PC-9 (cell line): ENCODE measurements at places on chromosomes 1 and 21.

DNA sequence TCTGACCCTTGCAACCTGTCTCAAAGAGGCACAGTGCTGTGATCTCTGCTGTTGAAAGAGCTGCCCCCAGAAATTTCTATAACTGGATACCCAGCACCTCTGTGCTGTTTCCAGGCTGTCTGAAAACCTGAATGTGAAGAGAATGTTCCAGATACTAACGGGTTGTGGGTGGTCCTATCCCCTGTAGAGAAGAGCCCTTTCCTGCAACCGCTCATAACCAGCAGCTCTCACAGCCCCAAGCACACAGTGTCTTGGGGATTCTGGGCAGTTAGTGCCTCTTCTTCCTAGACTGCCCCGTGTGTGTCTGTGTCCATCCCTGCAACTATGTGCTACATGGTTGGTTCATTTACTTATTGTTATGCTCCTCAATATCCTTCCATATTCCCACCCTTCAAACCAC lies 104.5 kb downstream of the SUSD4 start:
- no peak for DNase-seq

- no peak for DNase-seq
These were observed 2.5 kb downstream of the DISC1 start for GRCh38 chr1:231629132-231629531.

- DNase-seq: no peak
These were observed 131.9 kb downstream of the VAV3 start for GRCh38 chr1:107833061-107833460.

DNA sequence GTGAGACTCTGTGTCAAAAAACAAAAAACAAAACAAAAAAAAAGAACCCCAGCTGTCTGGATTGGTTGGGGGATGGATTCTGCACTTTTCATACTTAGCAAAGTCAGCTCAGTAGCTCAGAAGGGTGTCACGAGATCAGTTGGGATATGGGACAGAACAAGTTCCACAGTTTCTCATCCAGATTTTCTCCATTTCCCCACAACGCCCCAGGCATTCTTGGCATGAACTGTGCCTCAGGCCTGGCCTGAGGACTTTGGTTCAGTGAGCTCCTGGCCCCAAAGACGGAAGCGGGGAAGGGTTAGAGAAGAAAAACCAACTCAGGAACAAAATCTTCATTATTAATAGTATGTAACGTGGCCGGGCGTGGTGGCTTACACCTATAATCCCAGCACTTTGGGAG lies 1.9 kb downstream of the AKR7A2 start:
- DNase-seq: no peak

DNA sequence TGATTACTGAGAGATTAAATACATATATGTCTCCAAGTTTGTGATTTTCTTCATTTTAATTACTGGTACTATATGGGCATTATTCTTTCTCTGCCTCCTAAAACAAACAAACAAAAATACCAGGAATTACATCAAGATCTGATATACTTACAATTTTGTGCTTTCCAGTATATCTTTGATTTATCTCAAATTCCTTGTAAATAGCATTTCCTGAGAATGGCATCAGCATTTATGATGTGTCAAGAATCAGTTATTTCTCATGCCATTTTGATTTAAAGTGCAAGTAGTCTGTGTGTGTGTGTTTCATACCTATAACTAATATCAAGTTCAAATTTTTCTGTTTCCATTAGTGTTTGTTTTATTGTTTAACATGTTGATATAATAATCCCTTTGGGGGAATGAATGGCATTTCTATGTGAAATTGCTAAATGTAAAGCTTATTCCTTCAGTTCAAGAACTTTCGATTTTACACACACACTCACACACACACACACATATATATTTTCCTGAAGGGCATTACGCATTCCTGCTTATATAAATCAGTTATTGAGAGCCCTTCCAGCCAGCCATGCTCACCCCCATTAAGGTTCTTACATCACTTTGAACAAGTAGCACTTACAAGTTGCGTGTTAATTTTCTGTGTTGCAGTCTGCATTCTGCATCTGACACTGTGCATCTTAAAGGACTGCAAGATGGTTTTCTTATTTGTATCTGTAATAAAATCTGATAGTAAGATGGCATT lies 102.7 kb downstream of the NEK7 start:
- DNase-seq: no peak

DNA sequence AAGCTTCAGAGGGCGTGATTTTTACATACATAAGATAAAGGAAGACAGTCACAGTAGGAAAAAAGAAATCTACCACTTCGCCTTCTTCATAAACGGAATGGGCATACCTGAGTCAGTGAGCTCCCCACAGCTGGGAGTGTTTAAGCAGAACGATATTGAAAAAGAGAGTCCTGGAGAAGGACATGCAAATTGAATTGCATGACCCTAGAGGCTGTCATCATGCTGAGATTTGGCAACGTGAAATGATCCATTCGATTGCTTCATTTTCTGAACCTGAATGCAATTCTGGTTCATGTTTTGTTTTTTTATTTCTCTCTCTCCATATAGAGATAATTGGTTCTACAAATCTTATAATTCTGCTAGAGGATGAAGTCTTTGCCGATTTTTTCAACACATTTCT lies 3.7 kb downstream of the RGSL1 start:
- no peak for DNase-seq

GRCh38 chr1:150514913-150515327 lies 632 bp upstream of the FALEC start:
- DNase-seq: no peak

- no peak for DNase-seq
These were observed 3.3 kb upstream of the COL8A2 start for GRCh38 chr1:36128126-36128904.

DNA sequence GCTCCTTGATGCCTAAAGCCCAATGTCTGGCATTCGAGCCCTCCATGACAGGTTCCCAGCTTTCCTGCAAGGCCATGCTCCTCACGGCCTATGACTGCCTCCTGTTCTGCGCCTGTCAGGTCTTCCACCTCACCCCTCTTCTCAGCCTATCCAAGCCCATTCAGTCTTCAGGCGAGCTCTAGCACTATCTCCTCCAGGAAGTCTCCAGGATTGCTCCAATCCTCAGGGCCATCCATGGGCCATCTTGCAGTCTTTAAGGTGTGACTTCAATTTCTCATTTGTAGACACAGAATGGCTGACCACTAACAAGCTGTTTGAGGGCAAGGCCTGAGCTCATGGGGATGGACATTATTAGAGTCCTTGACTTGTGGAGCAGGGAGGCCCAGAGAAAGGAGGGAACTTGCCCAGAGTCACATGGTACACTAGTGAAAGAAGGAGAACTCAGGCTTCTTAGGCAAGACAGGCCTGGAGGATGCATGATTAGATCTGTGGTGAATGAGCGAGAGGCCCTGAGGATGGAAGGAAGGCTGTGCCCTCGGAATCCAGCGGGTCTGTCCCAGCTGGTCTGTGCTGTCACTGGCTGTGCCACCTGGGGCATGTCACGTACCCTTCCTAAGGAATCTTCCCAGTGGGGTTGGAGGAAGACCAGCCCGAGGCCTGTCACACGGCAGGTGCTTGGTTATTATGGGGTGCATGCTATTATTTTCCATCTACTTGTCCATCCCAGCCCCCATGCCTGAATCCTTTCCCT lies 1.2 kb upstream of the ACOT11 start:
- DNase-seq: no peak

GRCh38 chr21:42403611-42404231 lies at the start of gene UBASH3A:
Gene UBASH3A (plus strand): TSS chr21:42403902. CDS start chr21:42403946, 44 bp downstream.
- DNase-seq: no peak

DNA sequence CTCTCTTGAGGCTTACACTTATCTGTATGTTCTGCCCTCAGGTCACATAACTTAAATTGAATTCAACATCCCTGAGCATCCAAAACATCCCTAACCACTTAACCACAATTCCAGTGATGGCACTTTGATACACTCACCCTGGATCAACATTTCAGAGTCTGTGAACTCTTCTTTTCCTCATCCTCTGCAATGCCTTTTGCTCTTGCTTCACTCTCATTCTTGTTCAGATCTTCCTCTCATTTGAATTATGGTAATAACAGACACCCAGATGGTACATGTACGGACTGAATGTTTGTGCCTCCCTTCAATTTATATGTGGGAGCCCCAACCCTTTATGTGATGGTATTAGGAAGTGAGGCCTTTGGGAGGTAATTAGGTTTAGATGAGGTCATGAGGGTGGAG lies 33.4 kb downstream of the PTGER3 start:
- no peak for DNase-seq

GRCh38 chr1:170700842-170701615 lies 37.1 kb downstream of the PRRX1 start:
- DNase-seq: no peak

DNA sequence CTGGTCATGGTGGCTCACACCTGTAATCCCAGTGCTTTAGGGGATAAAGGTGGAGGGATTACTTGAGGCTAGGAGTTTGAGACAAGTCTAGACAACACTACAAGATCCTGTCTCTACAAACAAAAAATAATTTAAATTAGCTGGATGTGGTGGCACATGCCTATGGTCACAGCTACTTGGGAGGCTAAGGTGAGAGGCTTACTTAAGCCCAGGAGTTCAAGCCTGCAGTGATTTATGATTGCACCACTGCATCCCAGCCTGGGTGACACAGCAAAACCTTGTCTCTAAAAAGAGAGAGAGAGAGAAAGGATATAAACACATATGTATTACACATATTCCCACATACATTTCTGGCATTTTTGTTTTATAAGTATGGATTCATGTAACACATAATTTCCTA lies 325.2 kb downstream of the DUSP10 start:
- no peak for DNase-seq

DNA sequence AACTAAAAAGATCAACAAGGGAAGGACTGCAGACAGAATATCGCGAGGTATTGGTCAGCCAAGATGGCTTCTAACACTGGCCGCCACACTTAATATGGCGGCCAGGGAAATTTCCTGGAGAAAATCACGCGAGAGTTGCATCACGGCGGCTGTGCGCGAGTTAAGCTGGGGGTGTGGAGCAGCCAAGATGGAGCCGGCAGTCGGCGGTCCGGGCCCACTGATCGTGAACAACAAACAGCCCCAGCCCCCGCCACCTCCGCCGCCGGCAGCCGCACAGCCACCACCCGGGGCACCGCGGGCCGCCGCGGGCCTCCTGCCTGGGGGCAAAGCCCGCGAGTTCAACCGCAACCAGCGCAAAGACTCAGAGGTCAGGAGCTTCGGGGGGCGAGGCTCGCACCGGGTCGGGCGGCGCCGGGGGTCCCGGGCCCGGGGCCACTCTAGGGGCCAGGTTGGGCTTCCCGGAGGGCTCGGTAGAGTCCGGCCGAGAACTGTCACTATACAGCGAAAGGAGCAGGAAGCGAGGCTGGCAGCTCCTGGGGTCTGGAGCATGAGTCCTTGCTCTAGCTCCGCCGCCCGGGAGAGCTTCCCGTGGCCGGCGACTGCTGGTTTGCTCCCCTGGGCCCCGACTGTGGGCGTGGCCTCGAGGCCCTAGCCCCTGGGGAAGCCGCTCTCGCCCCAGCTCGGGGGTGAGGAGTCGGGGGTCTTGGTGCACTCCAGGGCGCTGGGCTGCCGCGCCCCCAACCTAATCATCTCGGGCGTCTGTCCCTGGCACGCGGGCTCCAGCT lies at the start of gene STRIP1:
STRIP1 (plus strand) TSS at position 174 of the 785 bp plus-strand sequence; CDS start at position 188, 14 bp downstream.
- DNase-seq: peak; percentile 88

DNA sequence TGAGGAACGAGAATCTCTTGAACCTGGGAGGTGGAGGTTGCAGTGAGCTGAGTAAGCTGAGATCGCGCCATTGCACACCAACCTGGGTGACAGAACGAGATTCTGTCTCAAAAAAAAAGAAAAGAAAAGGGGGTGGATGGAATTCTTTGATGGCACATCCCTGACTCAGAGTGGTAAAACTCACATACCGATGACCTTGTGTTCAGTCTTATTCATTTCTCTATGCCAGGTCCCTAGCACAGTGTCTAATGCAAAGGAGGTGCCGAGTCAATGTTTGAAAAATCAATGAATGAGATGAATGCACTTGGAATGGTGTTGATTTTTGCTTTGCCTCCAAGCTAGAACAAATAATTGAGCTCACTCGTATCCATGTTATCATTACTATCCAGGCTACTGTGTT lies 18.5 kb upstream of the FAM20B start:
- no peak for DNase-seq

DNA sequence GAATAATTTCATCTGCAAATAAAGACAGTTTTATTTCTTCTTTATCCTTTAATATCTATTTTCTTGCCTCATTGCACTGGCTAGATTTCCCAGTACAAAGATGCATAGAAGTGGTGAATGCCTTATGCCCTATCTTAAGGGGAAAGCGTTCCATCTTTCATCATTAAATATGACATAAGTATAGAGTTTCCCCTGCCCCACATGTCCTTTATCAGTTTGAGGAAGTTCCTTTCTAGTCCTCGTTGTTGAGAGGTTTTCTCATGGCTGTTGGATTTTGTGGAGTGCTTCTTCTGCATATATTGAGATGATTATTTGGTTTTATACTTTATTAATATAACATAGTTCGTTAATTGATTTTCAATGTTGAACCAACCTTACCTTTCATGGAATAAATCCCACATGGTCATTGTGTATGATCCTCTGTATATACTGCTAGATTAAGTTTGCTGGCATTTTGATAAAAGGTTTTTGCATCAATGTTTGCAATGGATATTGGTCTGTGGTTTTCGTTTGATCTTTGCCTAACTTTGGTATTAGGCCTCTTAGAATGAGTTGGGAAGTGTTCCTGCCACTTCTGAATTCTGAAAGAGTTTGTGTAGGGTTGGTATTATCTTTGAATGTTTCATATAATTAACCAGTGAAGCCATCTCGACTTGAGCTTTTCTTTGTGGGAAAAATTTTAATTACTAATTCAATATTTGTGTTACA lies 15.6 kb downstream of the PRKACB start:
- no peak for DNase-seq

DNA sequence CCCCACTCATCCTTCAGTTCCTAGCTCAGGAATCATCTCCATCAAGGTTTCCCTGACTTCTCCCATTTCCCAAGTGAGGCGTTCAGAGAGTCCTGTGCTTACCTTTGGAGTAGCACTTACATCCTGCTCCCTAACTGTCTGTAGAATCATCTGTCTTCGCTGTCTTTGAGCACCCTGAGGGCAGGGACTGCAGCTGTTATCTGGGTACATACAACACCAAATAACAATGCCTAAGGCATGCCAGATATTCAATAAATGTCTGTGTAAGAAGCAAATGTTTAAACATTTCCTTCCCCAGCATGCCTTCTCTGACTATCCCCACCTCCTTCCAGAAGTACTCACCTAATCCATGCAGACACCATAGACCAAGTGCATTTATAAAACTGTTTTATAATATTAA lies 65.4 kb downstream of the JAK1 start:
- no peak for DNase-seq

- no peak for DNase-seq
These were observed 75.4 kb upstream of the CLDN14 start for GRCh38 chr21:36555199-36555800.

DNA sequence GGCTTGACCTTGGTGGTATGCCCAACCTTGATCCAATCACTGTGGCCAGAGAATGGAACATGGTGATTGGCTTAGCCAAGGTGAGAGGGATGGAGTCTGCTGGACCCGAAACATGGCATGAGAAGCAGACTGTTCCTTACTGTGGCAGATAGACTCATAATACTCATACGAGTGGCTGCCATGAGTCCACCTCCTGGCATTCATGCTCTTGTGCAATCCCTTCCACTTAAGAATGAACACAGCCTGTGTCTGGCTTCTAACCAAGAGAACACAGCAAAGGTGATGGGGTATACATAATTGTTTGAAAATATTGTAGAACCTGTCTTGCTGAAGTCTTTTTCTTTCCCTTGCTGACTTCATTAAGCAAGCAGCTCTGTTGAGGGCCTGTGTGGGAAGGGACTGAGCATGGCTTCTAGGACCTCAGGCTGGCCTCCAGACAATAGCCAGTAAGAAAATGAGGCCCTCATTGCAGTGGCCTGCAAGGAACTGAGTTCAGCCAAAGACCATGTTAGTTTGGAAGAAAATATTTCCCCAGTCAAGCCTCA lies 85.9 kb downstream of the ZNF281 start:
- DNase-seq: no peak

- DNase-seq: no peak
These were observed 28.5 kb downstream of the TNN start for GRCh38 chr1:175095978-175096607.
